ENCODE measurements at places on chromosomes 1 and 21. TPM values are rescaled to one million over a fixed set of nuclear protein-coding genes. Genes with fewer than 3 reads are reported as not detected.

Gene PSMG1
- total RNA-seq = 35.6 TPM

Gene BCL10
- 12.4 TPM for total RNA-seq

Gene SELENBP1
- total RNA-seq = 63.1 TPM

Gene SESN2
- total RNA-seq = 39.3 TPM

Gene CA6
- total RNA-seq = not detected

Gene C1orf116
- total RNA-seq = not detected

Gene MDM4
- total RNA-seq = 6.3 TPM

Gene TLR5
- 0.17 TPM for total RNA-seq

Gene PDXK
- 62.1 TPM for total RNA-seq

Gene OR2L13
- not detected for total RNA-seq

Gene RGS8
- total RNA-seq = not detected

Gene MAB21L3
- not detected for total RNA-seq

Gene CYYR1
- total RNA-seq = not detected

Gene SLC9C2
- total RNA-seq = not detected

Gene GPR37L1
- total RNA-seq = not detected

Gene TACSTD2
- not detected for total RNA-seq

Gene SPTA1
- total RNA-seq = under 0.01 TPM

Gene HCN3
- 1.2 TPM for total RNA-seq

Gene FLVCR1
- total RNA-seq = 3.8 TPM

Gene CAMSAP2
- total RNA-seq = 14.0 TPM

Gene OR2T2
- total RNA-seq = not detected

Gene PLA2G2D
- total RNA-seq = not detected

Gene FAM78B
- 0.12 TPM for total RNA-seq

Gene OLIG2
- not detected for total RNA-seq

Gene CSMD2
- 0.58 TPM for total RNA-seq

Gene RIPPLY3
- total RNA-seq = not detected

Gene OR2L3
- not detected for total RNA-seq

Gene LRRN2
- total RNA-seq = 1.2 TPM

Gene INTS11
- total RNA-seq = 66.6 TPM

Gene B3GALT5
- total RNA-seq = not detected

Gene ARHGEF16
- total RNA-seq = 0.23 TPM

Gene NASP
- total RNA-seq = 22.8 TPM

Gene AXDND1
- total RNA-seq = not detected

Gene COL6A1
- 5,608 TPM for total RNA-seq

Gene UMODL1
- total RNA-seq = not detected

Gene RSBN1
- 9.5 TPM for total RNA-seq

Gene ANGPTL3
- not detected for total RNA-seq

Data from pericardium fibroblast (primary cell).